NCI-H1092 (cell line): ENCODE measurements at places on chromosomes 6 and 20.
A peak's percentile ranks its signal among the peaks of the same experiment; 100 is the strongest.

DNA sequence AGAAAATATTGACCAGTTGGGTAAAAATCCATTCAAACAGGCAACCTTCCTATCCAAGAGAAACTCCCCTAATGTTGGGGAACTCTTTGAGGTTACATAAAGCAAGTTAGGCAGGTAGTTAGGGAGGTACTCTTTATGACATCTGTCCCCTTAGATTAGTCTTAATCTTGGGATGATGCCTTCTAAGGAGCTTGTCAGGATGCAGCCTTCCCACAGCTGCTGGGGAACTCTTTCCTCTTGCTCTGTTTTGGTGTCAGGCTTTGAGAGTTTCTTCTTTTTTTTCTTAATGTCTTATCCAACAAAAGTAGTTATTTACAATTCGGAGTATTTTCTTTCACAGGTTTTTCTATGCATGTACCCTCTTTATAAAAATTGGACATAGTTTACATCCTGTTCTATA, 194.8 kb downstream of the CDKAL1 start:
- DNase-seq: no peak

- no peak for DNase-seq
Measured at GRCh38 chr6:4577406-4577805, 198.8 kb upstream of the CDYL start.

DNA sequence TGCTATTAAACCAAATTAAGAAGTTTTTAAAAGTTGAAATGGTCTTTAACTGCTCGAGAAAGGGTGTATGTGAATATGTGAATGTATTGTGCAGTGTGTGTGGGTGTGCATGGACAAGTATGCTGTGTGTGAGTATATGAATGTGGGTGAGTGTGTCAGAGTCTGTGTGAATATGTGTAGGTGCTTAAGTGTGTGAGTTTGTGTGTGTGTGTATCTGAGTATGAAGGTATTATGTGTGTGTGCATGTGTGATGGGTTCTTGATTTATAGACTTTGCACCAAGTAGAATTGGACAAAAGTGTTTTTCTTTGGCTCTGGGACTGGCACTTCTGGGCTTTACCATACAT, 21.6 kb downstream of the EYA2 start:
- DNase-seq: no peak

GRCh38 chr20:2807019-2807418, 6.6 kb upstream of the CPXM1 start:
- no peak for DNase-seq

DNA sequence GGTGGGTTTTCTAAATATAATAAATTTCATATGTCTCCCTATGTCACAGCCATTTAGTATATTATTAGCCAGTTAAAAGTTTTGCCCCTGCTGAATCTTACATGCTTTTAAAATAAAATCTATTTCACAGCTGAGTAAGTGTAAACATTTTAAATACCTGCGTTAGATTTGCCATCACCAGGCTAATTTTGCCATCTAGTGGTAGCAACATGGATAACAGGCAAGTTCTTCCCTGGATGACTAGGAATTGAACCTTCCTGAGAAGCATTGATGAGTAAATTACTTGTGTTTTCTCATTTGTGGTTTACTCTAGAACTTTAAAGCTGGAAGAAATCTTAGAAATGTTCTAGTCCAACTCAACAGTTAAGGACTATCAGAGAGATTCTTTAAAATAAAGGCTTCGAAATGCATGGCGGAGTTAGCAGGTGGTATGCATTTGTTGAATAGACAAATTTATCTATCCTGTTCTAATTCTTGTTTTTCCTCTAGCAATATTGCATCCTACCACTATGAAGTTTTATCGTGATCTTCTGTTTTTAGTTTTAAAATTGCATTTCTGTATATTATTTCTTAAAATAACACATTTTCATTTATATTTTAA, 2.6 kb downstream of the PRSS35 start:
- peak; percentile 12 for DNase-seq

- no peak for DNase-seq
Measured at GRCh38 chr20:30284281-30284905, 973.1 kb upstream of the DEFB115 start.
